Stimulated activated naive CD4-positive, alpha-beta T cell treated with Interleukin-2 at 50 U/mL for 16 hours (primary cell): ENCODE measurements at places on chromosomes 16 and 17.

DNA sequence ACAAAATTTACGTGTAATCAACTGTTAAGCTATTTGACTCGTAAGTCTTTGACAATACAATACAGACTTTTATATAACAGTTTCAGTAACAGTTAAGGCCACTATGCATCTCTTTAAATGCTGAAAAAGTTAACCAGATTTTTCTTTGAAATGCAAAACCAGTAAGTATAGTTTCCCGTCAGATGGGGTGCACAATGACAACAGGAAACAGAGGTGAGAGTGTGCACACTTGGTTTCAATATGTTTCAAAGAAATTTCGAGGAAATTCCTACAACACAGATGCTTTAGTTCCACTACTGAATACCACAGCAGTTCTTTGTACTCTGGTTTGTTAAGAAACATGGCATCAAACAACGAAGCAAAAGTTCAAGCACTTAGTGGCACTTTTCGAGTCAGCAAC lies 48.4 kb downstream of the RNF157 start:
- peak; percentile 34 for DNase-seq

- no peak for DNase-seq
Measured at GRCh38 chr17:77842528-77843147, 115.9 kb upstream of the TNRC6C start.

GRCh38 chr16:81694494-81695280 lies 84.4 kb upstream of the PLCG2 start:
- DNase-seq = no peak

DNA sequence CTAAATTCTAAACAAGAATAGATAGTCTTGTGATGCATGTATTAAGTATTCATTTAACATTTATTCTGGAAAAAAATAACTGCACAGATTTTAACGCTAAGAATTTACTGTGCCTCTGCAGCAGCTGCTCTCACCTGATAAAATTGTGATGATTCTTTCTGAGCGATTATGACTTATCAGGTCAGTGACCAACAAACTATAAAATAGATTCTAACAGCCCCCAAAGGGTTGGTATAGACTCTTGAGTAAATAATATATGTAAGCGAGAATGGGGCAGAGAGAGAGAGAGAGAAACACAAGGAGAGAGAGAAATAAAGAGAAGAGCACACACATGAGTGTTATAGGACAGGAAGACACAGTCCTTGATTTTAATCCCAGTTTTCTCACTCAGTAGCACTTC lies 144.4 kb downstream of the SNX11 start:
- no peak for DNase-seq

- no peak for DNase-seq
Measured at GRCh38 chr16:88407807-88408206, 25.0 kb downstream of the ZNF469 start.

GRCh38 chr16:813204-813915 lies 12.8 kb upstream of the GNG13 start:
- DNase-seq = peak; percentile 34

DNA sequence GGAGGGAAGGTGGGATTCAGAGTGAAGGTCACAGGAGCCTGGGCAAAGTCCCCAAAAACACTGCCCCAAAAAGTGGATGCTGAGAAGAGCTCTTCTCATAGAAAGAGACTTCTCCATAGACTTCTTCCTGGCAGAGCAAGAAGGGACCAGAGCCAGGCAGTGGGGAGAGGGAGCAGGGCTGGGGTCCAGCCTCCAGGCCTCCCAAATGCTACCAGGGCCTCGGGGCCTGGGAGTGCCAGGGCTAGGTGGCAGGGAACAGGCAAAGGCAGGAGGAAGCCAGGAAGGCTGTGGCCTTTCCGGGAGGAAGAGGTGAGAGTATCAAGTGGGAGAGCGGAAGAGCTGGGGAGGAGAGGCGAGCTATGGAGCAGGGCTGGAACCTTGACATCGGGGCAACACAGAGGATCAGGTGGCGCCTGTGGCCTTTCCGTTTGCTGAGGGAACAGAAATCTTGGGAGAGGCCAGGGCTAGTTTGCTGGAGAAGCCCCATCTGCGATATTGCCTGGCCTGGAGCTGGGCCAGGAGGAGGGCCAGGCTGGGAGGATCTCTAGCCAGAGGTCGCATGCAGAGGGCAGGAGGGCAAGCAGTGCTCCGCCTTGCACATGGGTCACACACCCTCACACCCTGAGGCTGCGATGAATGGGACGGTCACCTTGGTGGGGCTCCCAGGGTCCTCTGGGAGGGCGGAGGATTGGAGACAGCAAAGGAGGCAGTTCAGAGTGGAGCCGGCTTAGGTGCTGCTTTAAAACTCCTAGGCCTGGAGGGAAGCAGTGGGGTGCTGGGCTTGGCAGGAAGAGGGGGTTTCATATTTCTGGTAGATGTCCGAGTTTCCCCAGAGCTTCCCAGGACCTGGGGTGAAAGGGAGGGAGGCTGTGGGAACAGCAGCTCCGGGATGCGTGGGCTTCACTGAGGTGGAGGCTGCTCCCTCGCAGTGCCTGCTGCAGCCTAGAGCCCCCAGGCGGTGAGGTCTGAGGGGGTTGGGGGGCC lies 3.4 kb downstream of the SLC16A5 start:
- DNase-seq = no peak

DNA sequence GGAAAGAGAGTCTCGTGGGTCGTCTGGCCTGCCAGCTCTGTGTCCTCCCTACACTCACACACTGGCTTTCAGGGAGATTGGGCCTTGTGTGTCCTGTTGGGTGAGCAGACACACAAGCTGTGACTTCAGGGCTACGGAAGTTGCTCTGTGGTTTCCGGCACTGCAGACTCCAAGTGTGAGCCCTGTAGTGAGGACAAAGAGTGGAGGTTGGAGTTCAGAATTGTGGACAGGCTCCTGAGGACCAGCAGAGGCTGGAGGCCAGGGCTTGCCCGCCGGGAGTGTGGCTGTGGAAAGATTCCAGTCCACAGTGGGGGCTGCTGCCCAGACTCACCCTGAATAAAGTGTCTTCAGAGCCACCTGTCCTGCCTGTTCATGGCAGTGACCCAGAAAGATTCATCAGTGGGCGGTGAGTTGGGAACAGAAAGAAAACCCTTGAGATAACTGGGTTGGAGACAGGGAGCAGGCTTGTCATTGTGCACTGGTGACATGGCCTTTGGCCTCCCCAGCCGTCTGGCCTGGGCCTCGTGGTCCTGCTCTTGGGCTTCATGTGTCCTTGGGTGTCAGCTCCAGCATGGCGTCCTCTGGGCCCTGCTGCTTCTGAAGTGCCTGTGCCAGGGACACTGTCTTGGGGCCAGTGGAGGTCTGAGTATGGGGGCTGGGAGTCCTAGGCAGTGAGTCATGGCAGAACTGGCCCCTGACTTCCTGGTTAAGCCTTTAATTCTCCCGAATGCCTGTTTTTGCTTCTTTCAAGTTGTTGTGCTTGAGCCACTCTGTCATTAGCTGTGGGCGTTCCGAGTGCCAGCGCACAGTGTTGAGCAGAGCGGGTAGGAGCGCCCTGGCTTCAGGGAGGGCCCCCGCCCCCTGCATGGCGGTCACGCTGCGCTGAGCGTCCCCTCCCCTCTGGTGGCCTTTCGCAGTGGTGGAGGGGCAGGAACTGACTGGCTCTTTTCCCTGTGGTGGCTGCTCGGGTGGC lies 19.9 kb upstream of the ZNF750 start:
- peak; percentile 67 for DNase-seq

DNA sequence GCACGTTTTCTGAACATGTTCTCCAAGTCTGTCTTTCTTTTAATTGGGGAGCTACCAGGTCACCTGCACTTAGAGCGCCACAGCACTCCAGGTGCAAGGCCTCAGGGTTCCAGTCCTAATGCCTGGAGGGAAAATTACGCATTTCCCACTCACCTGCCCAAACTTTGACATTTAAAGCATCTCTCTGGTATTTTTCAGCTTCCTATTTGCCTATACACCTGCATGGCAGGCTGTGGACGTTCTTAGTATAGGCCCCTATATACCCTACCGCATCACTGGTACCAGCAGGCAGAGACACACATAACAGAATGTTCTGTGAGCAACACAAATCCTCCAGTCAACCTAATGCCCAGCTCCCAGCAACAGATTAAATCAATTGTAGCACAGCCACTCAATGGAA lies 213.3 kb downstream of the MRTFB start:
- no peak for DNase-seq

DNA sequence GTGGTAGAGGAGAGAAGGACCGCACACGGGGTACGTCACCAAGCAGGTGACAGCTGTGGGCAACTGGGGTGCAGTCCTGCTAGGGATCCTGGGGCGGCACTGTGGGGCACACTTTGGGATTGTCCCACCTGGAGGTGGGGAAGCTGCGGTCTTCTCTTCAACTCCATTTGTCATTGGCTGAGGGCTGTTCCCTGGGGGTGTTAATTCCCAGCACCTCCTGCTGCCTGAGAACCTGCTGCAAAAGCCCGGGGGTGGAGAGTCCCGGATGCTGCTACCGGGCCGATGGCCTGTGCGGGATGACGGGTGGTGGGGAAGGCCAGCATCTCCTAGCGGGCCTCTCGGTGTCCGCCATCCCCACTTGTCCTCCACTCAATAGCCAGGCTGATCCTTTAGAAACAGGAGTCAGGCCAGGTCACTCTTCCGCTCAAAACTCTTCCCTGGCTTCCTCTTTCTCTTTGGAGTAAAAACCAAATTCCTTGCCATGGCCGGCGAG lies 100.2 kb downstream of the CYLD start:
- no peak for DNase-seq

- no peak for DNase-seq
Measured at GRCh38 chr16:23124315-23124714, 24.9 kb downstream of the USP31 start.

DNA sequence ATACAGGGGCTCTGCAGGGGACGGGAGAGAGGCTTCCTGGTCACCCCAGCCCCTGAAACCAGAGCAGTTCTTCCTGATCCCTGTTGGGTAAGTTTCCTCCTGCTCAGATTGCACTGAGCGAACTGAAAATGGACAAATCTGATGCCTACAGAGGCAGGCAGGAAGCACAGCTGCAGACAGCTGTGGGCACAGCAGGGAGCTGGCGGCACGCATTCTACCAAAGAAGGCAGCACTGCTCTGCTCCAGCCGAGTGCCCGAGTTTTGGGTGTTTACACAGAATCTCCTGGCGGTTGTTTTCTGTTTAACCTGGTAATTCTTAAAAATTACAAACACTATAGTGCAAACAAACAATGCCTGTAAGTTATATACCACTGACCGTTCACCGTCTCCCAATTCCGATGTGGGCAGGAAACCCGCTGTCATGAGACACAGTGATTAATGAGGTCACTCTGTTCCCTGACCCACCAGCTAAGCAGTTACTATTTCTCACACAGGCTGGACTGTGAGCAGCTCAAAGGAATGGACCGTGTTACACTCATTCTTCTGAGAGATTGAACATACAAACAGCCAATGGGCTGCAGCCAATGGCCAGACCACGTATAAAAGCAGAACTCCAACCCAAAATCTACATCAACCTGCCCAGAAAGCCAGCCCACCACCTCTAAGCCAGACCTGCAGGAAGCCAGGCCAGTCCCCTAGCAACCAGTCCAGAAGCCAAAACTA lies 25.5 kb downstream of the NSMCE1 start:
- DNase-seq = no peak

DNA sequence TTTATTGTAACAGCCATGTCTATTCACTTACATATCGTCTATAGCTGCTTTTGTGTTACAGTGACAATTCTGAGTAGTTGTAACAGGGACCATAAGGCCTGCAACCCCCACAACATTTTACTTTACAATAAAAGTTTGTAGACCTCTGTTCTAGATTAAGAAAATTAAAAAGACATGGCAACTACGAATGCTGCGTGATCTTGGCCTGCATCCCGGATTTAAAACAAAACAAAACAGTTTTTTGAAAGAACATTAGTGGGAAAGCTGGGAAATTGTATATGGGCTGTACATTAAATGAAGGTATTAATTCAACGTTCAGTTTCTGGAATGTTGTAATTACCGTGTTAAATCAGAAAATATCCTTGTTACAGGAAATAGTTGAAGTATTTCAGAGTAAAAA lies 64.1 kb downstream of the RMI2 start:
- no peak for DNase-seq

DNA sequence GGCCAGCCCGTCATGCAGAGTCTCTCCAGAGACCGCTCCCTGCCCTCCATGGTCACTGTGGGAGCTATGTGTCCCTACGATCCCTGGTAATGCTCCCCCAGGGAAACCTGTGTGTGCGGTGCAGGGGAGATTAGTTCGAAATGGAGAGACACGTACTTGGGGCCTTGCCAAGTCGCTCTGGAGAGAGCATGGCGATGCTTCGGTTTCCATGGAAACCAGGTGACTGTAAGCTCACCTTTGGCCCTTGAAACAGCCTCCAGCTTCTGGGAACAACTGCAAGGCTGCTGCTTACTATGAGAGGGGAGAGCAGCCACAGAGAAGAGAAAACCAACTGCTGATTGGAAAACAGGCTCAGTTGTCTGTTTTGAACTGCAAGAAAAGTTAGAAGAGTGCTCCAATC lies 879.7 kb upstream of the EEF2KMT start:
- no peak for DNase-seq

DNA sequence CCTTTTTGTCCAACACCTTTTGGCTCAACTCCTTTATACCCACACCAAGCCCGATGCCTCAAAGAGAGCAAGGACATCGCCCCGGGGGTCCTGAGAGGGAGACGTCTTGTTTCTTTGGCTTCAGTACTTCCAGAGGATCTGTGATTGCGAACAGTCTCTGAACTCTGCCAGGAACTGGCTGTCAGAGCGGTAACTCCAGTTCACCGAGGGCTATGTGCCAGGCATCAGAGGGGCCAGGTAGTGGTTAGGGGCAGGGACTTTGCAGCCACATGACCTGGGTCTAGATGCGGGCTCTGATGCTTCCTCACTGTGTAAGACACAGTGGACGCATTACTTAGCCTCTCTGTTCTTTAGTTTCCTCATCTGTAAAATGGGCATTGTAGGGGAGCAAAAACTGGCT lies 21.6 kb downstream of the LLGL2 start:
- DNase-seq = no peak

- no peak for DNase-seq
Measured at GRCh38 chr17:39134878-39135277, 16.6 kb downstream of the PLXDC1 start.

DNA sequence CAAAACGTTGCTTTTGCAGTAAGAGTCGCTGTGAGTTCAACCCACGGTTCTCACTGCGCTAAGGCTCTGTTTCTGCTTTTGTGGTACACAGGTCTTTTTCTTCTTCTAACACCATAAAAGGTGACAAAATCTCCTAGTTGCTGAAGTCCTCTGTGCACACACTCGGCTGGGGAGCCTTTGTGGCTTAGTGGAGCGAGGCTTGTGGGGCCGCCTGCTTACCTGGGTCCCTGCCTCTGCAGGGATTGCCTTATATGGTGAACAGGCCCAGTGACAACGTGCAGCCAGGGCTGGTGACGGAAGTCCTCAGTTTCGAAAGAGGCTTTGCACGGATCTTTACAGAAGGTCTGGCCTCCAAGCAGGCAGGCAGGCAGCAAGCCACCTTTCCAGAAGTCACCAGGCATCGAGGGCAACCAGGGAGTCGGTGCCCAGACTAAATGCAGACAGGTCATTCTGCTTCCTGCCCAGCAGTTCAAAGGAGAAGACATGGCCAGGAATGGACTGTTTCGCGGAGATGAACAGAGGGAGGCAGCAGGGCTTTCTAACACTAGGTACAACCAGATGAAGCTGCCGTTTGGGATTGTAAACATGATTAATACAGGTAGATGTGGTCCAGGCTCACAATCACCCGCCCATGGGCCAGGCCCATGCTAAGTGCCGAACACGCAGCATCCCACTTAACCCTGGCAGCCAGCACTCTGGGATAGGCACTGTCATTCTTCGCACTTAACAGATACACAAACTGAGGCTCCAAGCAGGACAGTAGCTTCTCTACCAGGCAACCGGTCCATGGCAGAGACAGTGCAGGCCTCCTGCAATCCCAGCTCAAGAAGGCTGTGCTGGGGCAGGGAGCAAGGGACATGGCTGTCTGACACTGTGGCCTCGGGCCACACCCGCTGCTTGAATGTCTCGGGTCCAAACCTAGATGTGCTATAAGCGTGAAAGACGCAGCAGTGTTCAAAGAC lies 10.7 kb upstream of the MEAK7 start:
- DNase-seq = peak; percentile 66
